ENCODE measurements at places on chromosomes 12 and 14.

- DNase-seq, result no peak
These were observed 157.6 kb downstream of the AACS start for GRCh38 chr12:125222876-125223275.

DNA sequence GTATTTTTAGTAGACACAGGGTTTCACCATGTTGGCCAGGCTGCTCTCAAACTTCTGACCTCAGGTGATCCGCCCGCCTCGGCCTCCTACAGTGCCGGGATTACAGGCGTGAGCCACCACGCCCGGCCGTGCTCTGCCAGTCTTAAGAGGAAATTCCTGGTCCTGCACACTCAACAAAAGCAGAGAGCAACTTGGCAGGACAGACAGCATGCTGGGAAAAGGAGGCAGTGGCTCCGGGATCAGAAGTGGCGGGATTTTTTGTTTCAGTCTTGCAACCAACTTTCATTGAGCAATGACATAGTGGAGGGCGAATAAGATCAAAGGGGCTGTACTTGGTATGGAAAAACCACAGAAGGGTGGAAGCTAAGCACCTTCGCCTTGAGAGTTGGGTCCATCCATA lies 2.1 kb downstream of the CKAP4 start:
- no peak for DNase-seq

GRCh38 chr12:82054566-82054965 lies 295.4 kb upstream of the PPFIA2 start:
- no peak for DNase-seq

DNA sequence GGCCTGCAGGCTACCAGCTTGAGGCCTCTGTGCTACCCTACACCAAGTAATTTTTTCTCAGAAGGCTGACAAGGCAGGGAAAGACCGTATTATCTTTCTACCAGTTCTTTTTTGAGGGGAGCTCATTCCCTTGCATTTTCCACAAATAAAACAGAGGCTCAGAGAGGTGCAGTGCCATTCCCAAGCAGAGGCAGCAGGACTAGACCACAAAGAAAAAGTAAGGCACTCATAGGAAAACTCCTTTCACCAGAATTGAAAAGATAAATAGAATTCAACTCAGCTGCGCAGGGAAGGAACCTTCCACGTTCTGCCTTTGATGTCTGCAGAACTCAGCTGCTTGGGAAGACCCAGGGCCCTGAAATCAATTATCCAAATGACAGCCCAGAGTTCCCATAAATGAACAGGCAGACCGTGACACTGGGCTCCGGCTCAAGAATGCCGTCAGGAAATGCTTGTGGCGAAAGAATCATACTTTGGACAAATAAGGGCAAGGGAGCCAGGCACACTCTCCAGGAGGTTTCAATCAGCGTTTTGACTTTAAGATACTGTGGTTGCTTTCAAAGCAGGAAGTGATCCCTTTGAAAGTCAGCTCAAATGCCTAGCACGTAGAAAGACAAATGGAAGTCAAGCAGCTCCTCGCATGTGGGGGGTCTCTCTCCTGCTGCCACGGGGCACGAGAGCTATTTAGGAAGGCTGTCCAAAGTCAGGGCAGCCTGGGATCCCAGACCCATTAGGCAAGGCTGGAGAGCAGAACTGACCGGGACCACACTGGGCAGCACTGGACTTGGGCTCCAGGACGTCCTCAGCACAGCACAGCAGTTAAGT lies 14.0 kb downstream of the KCTD10 start:
- DNase-seq, result no peak

DNA sequence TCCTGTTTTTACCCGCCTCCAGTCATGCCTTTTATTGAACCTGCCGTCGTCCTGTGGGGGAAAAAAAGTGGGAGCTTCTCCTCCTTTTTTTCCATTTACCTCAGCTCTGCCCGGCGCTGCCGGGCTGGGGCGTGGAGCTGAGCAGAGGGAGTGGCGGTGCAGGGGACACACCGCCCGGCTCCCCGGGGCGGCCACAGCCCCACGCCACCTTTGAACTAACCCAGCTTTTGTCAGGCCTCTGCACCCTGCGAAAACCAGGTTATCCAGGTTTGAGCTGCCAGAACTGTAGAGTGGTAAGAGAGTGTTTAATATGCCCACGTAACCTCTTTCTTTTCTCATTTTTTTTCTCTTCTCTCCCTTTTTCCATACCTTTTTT lies 161.0 kb upstream of the FKBP4 start:
- no peak for DNase-seq

DNA sequence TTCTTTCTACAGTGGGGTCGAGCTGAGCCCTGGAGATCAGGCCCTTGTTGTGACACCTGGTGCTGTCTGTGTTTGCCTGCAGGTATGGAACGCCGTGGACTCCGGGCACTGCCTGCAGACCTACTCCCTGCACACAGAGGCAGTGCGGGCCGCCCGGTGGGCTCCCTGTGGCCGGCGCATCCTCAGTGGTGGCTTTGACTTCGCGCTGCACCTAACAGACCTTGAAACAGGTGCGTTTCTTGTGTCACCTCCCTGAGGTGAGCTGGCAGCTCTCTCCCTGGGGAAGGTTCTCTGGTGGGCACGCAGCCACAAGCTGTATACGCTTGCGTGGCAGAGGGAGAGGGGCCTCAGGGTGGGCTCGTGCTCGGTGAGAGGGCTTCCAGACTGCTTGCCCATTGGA lies 119.3 kb downstream of the BEGAIN start:
- DNase-seq, result no peak

GRCh38 chr14:86858591-86858990 lies 1134.4 kb downstream of the GALC start:
- no peak for DNase-seq

- no peak for DNase-seq
These were observed 12.8 kb downstream of the CHPT1 start for GRCh38 chr12:101710288-101710687.

GRCh38 chr12:23659131-23659530 lies 290.3 kb downstream of the SOX5 start:
- DNase-seq, result no peak

DNA sequence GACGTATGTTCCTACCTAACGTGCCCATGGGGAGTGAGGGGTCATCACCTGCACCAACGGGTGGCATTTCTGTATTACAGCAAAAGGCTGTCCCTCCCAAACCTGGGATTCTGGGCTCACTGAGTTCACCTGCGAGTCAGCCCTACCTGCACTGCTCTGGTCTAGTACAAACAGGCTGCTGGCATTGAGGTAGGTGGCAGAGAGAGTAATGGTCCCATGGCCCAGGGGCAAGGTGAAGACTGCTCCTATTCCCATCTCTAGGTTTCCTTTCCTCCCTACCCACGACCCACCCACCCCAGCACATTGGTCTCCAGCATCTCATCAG lies 421 bp downstream of the SUOX start:
- no peak for DNase-seq

DNA sequence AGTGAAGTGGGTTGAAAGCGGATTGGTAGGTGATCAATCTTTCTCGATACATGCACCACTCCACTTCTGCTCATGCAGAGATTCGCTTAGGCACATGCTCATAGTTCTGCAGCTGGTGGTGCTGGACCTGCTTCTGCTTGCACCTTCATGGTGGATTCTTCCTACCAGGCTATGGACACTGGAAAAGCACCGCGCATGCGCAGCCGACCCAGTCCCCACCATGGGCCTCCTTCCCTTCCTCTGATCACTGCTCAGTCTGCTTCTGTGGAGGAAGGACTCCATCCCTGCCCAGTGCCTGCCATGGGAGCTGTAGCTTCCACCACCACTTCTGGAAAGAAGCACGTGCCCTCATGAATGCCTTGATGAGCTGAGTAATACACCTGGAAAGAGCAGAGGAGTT lies 61.8 kb upstream of the PTPRQ start:
- no peak for DNase-seq

- DNase-seq, result no peak
These were observed 183.7 kb downstream of the BMP4 start for GRCh38 chr14:53772936-53773335.

DNA sequence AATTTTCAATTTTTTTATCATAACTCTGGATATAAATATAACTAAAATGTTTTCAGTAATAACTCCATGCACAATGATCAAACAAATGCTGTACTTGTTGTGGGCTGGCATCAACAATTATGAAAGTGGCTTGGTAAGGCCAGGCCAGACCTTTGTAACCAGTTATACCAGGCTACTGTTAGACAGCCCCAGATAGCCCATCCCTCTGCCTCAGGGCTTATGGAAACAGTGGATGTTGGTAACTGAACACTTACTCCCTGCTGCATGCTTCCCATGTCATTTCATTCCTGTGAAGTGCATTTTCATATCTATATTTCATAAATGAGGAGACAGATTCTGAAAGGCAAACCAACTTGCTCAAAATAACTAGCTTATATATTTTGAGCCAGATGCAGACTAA lies 195.0 kb downstream of the SYT1 start:
- no peak for DNase-seq

DNA sequence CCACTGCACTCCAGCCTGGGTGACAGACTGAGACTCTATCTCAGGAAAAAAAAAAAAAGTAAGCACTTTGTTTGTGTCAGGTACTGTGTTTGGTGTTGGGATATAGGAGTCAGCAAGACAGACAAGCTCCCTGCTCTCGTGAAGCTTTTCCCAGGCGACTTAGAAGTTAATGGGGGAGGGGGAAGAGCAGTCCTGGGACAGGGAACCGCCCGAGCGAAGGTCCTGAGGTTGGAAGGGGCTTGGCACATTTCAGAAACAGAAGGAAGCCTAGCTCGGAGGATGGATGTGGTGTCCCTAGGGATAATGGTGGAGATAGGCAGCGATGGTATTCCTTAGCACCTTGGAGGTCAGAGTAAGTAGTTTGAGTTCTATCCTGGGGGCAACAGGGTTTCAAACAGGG lies 8.5 kb upstream of the COX6A1 start:
- no peak for DNase-seq

GRCh38 chr14:91273885-91274273 lies 29.4 kb upstream of the GPR68 start:
- no peak for DNase-seq

DNA sequence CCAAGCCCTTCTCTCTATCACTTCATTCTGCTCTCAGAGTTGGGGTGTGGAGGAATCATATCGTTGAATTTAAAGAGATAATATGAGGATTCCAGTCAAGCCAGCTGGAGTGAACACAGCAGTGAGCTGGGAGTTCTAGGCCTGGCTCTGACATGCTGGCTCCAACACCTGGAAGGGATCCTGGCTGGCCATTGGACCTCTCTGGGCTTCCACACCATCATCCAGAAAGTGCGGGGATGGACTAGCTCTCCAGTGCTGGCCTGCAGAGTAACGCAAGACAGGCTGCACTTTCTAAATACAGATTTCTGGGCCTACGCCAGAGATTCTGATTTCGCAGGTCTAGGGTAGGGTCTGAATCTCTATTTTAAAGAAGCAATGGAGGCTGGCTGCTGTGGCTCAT lies 34.8 kb upstream of the HDAC7 start:
- DNase-seq, result no peak

GRCh38 chr12:20486233-20486632 lies 117.9 kb downstream of the PDE3A start:
- no peak for DNase-seq

- DNase-seq, result no peak
These were observed 92.4 kb downstream of the TMTC1 start for GRCh38 chr12:29691161-29691854.

- DNase-seq, result no peak
These were observed 48.8 kb upstream of the MTERF2 start for GRCh38 chr12:107035733-107036132.

- DNase-seq, result no peak
These were observed 26.1 kb downstream of the KMT5A start for GRCh38 chr12:123410041-123410412.

DNA sequence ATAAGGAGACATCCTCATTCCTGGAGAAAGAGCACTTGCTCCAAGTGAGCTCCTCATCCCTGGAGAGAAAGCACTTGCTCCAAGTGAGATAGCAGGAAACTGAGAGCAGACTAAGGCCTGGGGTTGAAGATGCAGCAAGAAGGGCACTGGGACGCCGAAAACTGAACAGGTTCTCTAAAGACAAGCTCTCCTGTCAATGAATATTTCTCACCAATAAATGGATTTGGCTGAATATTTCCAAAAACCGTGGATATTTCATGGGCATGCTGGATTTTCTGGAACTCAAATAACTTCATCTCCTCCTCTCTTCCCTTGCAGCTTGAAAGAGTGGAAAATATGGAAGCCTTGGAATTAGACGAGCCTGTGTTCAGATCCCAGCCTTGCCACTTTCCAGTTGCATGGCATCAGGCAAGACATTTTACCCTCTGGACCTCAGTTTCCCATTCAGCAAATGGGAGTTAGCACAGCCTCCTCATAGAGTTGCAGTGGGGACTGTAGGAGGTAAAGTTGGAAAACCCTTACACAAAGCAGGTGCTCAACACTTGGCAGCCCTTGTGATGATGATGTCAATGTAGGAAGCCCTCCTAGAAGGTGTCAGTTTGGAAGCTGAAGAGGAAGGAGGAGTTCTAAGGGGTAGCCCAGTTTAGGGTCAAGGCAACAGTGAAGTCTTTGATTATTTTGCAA lies 4.4 kb upstream of the KRT76 start:
- DNase-seq, result no peak

GRCh38 chr12:99436584-99436983 lies 211.0 kb upstream of the GARIN6 start:
- no peak for DNase-seq

- DNase-seq, result no peak
These were observed 74.4 kb downstream of the PRIMA1 start for GRCh38 chr14:93713726-93714405.

DNA sequence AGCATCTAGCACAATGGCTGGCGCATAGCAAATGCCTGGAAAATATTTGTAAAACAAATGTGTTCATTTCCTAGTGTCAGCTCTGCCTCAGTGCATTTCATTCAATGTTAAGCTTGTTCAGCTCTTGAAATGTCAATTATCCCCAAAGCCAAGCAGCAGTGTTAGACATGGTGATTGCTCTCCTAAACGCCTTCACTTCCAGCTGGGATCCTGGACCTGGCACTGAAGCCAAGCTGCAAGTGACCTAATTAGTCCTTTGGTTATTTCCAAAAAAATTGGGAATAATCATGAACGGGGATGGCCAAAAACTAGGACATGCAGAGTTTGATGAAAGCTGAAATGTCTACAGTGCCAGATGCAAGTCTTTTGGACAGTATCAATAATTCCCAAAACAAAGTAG lies 54.9 kb upstream of the MDGA2 start:
- no peak for DNase-seq

GRCh38 chr12:92294676-92295440 lies 149.2 kb upstream of the BTG1 start:
- no peak for DNase-seq

- no peak for DNase-seq
These were observed 519.1 kb upstream of the FOXG1 start for GRCh38 chr14:28247491-28247890.

GRCh38 chr12:6866163-6866919 lies 990 bp upstream of the TPI1 start:
- DNase-seq, result no peak

GRCh38 chr12:80187660-80188090 lies 88.3 kb downstream of the OTOGL start:
- no peak for DNase-seq

GRCh38 chr14:63715360-63715759 lies 12.5 kb downstream of the SGPP1 start:
- no peak for DNase-seq

DNA sequence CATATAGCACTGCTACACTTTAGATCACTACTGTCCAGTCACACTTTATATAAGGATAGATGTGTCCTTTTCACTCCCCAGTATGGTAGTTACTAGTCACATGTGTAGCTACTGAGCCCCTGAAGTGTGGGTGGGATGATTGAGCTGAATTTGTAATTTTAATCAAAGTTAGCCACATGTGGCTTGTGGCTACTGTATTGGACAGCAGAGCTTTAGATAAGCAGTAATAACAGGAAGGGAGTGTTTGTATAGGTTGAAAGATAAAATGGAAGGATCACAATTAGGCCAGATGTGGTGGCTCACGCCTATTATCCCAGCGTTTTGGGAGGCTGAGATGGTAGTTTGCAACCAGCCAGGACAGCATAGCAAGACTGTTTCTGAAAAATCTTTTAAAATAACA lies 23.5 kb downstream of the NAA30 start:
- no peak for DNase-seq

Data from activated T-cell treated with anti-CD3 and anti-CD28 coated beads for 1 hour (primary cell).